ENCODE measurements at places on chromosomes 4 and X.

DNA sequence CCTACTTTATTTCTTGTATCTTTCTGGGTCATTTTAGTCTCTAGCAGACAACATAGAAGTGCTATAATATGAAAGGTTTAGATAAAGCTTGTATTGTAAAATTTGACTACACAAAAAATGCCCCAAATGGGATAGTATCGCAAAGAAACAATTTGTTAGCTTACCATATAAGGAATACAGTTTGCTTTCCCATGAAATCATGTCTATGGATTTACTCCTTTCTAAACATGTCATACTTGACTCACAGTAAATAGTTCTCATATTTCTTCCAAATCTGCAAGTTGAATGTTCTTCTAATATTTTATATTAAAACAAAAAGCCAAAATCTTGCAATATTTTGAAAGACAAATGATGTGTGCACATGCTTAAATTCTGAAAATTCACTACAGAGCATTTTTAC, 103.9 kb downstream of the PPA2 start:
- no peak for DNase-seq

GRCh38 chr4:54224996-54225597, 4.0 kb upstream of the PDGFRA start:
- DNase-seq = no peak

DNA sequence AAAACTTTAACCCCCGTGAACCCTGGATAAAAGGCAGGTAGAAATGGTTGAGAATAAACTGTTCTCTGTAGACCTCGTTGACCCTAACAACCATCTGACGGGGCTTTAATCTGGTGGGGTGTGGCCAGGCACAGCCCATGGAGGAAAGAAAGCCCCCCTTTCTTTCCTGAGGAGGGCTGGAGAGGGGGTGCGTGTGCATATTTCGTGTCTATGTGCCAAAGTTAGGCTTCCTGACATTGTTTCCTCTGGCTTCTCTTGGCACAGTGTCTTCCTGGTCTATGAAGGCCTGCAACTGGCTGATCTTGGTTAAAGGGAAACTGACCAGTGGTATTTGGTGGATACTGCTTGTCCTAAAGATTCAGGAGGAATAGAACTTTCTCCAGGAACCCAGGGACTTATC, 97.1 kb downstream of the MGST2 start:
- no peak for DNase-seq

- DNase-seq = no peak
These were observed 5.8 kb downstream of the CCDC110 start for GRCh38 chr4:185465707-185466106.

- no peak for DNase-seq
These were observed 344.4 kb downstream of the NR3C2 start for GRCh38 chr4:148097801-148098200.

DNA sequence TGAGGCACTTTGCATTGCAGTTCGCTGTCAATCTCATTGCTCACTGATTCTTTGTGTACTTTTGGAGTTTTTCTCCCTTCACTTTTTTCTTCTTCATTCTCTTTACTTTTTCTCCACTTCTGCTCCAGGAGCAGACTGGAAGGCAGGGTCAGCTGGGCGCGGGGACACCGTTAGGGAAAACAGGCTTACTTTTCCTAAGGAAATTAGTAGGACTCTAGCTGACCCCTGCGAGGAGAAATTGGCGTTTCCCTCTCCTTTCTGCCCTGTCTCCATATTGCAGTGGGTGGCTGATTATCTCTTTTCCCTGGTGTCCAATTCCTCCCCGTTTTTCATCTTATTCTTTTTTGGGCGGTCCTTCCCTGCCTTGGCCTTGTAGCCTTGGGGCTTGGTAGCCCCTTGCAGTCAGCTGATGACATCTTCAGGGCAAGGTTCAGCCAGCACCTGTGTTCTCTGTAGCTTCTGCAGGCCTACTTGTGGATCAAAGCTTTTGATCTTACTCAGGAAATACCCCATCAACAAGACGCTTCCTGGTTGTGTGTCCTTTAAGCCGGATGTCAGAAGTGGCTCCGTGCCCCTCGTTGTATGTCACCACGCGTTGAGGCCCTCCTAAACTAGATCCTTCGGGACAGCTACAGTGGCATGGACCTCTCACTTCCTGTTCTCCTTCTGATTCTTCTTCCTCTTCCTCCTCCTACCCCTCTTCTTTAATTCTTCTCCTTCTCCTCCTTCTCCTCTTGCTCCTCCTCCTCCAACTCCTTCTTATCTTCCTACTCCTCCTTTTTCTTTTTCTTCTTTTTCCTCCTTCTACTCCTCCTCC, 36.1 kb downstream of the NBDY start:
- DNase-seq = no peak

GRCh38 chrX:108323751-108324150, 114.5 kb downstream of the COL4A6 start:
- DNase-seq = no peak

GRCh38 chrX:41604177-41604576, 84.6 kb upstream of the GPR34 start:
- DNase-seq = no peak

- DNase-seq = no peak
These were observed 1060.1 kb downstream of the ADGRL3 start for GRCh38 chr4:62260254-62260653.

GRCh38 chr4:177938226-177938625, 496.0 kb upstream of the AGA start:
- DNase-seq = no peak

GRCh38 chr4:54365691-54366090, 136.6 kb downstream of the PDGFRA start:
- DNase-seq = no peak

GRCh38 chr4:27000820-27001219, 140.2 kb downstream of the STIM2 start:
- no peak for DNase-seq

DNA sequence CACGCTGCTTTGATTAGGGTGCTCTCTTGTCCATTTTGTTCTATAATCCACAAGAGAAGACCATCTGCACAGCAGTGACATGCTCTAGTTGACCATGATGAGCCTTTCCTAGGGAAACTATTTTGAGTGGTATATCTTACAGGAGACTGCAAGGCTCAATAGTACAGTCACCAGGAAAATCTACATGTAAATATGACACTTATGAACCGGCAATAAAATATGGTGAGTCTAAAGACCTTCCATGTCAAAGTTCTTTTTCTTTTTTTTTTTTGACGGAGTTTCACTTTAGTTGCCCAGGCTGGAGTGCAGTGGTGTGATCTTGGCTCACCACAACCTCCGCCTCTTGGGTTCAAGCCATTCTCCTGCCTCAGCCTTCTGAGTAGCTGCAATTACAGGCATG, 103.7 kb downstream of the MGST2 start:
- DNase-seq = no peak

DNA sequence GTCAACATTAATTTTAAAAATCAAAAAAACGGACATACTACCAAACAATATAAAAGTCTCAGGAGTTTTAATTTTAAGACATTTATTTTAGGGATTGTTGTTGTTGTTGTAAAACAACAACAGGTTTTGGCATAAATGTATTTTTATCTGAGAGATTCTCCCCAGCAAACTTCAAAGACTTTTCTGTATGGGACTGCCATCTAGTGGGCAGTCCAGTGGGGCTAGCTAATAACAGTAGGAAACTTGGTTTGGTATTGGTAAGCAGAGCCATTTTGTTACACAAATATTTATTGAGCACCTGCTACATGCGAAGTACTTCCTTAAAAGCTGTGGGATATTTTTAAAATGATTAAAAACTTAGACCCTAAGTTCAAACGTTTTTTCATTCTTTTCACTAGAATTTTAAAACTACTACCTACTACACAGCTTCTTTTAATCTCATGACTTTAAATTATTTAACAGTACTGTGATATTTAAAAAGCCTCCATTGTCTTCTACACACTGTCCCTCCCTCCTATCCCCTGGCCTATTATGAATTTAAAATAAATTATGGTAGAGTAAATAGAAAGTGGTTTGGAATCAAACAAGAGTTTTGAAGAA, 1028.4 kb upstream of the INTU start:
- DNase-seq = peak; percentile 58

DNA sequence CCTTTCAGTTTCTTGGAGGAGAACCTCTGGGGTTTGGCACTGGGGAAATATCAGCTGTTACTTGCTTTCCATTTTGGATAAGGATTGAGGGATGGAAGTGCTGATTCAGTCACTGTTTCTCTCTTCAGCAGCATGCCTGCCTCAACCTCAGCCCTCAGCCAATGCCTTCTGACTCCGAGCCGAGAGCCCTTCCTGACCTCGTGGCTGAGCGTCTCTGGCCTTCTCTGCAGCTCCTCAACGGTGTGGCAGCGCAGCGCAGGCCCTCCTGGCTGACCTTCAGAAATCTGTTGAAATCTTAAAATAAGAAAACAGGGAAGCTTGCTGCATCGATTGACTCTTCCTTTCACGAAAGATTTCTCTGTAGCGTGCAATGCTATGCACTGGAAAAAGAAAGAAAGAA, 434.3 kb upstream of the FAT1 start:
- DNase-seq = no peak

DNA sequence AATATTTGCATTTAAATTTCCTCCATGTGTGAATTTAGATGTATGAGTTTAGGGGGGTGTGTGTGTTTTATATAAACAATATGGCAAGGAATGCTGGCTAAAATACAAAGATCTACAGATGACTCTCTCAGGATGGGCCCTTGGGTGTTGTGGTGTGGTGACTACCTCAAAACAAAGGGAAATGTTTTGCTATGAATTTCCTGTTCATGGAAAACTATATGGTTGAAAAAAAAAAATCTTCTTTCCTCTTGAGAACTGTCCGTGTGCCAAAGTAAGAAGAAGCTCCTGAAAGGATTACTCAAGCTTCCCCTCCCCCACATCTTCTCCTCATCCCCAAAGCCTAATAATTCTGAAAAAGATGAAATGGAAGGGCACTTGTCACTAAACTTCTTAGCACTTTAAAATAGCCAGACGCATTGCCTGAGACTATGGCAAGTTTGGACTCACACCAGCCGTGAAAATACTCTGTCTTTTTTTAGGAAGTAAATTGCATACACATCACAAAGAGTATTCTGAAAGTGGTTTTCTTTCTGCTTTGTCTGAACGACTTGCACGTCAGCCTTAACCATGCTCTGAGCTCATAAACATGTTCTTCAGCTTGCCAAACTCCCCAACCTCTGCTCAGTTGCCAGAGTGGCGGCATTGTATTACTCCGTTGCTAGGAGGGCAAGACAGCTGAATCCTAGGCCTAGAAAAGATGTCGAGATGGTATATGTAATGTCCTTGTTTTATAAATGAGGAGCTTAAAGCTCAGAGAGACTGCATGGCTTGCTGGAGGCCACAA, 250.4 kb upstream of the JADE1 start:
- DNase-seq = no peak

DNA sequence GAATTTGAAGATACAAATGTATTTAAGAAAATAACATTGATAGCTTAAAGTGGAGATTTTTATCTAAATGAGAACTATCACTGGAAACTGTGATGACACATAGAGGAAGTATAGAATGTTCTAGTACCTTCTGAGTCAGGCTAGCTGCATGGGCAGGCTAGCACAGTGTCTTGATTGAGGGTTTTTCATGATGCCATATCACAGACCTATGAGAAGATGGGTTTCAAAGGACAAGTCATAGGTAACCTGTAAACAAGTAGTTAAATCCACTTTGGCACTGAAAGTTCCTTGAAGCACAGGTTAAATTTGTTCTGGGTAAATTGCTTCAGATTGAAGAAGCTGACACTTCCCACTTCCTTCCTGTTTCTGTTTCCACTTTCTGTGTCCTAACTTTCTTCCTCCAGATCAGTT, 48.2 kb upstream of the CDKN2AIP start:
- DNase-seq = no peak

DNA sequence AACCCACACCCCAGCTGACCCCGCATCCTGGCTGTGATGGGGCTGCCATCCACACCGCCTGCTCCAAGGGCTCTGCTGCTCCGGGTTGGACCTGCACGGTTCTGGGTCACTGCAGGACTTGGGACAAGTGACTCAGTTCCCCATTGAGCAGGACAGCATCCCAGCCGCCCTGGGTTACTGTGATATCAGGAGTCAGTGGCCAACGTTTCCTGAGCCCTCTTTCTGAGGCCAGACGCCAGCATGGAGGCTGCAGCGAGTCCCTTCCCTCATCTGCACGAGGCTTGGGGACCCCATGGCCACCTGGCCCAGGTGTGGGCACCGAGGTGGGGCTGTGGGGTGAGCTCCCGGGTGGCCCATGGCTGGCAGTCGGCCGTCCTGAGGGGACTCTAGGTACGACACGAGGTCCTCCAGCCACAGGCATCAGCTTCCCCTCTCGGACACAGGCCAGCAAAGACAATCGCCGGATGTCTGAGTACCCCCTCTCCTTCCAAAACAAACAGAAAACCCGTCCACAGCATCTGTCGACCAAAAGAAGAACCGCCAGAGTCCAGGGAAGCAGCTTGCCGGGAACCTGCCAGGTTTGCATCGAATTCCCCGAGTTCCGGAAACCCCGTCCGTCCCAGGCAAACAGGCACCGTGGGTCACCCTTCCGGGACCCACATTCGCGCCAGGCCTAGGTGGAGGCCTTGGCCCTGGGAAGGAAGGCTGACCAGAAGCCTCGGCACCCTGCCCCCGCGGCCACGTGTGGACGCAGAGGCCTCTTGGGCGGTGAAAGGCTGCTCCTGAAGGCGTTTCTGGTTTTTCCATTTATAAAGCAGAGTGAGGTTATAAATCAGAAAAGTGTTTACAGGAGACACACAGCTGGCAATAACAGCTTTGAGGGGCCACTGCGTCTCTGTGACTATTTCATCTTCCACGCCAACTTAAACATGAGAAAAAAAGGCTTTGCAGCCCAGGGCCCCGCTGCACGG, 136.0 kb downstream of the FAM53A start:
- no peak for DNase-seq

DNA sequence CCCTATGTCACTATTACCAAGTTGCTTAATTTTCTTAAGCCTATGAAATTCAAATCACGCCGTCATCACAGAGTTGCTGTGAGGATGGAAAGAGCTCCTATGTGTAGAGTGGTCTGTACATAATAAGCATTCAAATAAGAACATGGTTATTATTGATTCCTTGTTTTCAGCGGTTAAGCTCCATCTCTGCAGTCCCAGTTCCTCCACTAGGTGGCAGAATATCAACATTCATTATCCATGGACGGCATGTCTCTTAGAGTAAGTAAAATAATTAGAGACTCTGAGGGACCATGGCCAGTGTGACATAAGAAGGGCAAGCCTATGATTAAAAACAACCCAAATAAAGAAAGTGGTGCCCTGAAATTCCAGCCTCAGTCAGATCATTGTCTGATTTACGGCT, 132.5 kb upstream of the NHS start:
- peak; percentile 28 for DNase-seq

- DNase-seq = no peak
These were observed 152.7 kb upstream of the FAM241A start for GRCh38 chr4:111992351-111993168.

DNA sequence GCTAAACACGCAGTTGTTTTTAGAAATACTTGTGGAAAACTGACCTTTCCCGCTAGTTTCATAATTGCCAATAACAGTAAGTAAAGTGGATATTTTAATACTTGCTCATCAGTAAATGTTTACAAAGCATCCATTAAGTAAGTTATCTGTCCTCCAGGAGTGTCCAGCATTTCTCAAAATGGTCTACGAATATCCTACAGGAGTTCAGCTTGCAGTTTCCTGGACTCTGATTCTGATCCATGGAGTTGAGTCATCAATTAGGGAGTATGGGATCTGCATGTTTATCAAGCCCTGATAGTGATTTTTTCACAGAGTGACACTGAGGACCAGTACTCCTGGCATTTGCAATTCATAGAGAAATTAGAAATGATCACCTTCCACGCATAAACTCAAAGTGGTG, 325.2 kb upstream of the AADAT start:
- no peak for DNase-seq

Measured in HAP-1 (cell line).